Smooth muscle cell of the umbilical artery (primary cell): ENCODE measurements at places on chromosomes 5 and 9. TPM values are rescaled to one million over a fixed set of nuclear protein-coding genes. Genes with fewer than 3 reads are reported as not detected.

Gene IFNB1
- 0.30 TPM in 1 of 2 replicates, not detected in the other for total RNA-seq

Gene BARHL1
- total RNA-seq, result not detected in 2 replicates

Gene ENG
- total RNA-seq, result 16.0 and 31.6 TPM in 2 replicates

Gene GPR21
- total RNA-seq, result 0.89 and 0.97 TPM in 2 replicates

Gene LRRC14B
- not detected in 2 replicates for total RNA-seq

Gene PRUNE2
- 6.2 and 8.8 TPM in 2 replicates for total RNA-seq
